ENCODE measurements at places on chromosomes 6 and 20.

- no peak for DNase-seq
Measured at GRCh38 chr20:50188879-50189680, 1.6 kb upstream of the CEBPB start.

DNA sequence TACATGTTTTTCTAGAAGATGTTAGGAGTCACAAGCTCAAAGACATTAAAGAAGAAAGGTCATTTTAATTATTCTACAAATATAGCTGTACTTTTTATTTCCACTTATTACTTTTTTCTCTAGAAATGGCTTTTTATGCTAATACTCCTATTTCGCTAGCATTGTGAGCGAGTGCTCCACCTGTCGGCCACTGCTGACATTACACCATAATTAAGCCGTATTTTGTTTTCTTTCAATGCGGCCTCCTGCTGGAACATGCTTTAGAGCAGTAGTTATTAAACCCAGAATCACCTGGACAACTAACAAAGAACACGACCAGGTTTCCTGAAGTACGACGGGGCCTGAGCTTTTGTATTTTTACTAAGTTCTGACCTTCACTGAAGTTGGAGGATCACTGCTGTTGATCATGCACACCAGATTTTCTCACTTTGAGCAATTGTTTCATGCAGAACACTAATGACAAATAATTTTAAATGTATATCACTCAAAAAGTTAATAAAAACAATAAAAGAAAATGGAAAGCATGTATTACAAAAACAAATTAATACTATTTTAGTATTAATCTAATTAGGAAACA lies 74.1 kb upstream of the PAK5 start:
- no peak for DNase-seq

GRCh38 chr6:13648850-13649249 lies 33.7 kb downstream of the NOL7 start:
- no peak for DNase-seq

DNA sequence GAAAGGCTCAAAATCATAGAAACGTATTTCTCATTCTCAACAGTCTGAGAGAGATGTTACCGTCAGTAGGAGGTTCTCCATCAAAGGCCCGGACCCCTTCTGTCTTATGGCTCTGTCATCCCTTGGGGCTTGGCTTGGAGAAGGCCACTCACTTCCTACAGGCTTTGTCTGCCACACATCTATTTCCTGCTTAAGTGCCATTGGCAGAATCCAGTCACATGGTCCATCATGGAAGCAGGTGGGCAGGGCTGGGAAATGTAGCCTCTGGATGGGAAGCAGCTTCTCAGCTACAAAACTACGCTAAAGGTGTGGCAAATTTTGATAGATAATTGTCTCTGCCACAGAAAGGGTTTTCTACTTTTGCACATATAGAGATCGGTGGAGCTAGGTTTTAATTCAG lies 12.6 kb upstream of the ZFP64 start:
- DNase-seq: no peak

- DNase-seq: no peak
Measured at GRCh38 chr20:54668271-54669039, 193.1 kb downstream of the DOK5 start.

DNA sequence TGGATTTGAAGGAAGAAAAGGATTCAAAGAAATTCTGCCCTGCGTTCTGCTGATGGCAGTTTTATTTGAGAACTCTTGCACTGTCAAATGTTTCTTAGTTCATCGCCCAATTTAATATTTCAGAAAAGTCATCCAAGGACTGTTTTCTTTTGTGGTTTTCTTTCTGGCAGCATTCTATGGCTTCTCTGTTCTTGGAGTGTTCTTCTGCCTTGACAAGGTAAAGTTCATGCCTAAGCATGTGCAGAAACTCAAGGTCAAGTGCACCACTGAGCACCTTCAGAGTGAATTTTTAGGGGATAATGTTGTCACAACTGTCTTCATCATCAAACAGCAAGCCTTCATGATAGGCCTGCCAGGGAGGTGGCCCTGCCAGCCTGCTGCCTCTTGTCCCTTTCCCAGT lies 225.6 kb downstream of the PLCB1 start:
- DNase-seq: no peak

DNA sequence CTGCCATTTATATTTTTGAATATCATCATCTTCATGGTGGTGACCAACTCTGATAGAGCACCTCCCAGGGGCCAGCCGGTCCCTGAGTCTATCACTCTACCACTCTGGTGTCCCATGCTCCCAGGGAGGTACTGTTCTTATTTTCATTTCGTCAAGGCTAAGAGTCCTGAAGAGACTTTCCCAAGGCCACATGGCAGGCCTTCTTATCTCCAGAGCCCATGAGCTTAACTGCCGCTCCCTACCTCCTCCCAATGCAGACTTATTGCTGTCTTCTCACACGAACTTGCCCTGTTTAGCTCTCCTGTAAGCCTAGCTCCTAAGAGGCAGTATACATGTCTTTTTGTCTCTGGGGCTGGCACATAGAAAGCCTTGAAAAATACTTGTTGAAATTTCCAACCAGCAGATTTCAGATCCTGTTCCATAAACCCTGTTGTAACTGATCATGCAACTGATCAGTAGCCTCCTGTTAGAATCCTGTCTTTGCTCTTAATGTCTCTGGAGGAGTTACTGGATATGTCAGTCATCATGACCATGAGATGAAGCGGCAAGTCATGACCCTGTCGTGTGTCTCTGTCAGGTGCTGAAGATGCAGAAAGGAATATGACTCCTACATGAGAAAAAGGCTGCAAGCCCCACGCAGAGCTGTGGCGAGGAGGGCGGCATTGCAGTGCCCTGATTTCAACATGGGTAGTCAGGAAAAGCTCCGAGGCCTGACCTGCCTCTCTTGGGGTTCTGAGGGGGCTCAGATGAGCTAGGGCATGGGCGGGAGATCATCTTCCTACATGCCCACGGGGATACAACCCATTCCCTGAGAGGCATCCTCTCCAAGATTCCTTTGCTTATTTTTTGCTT lies 60.0 kb downstream of the TTI1 start:
- no peak for DNase-seq

DNA sequence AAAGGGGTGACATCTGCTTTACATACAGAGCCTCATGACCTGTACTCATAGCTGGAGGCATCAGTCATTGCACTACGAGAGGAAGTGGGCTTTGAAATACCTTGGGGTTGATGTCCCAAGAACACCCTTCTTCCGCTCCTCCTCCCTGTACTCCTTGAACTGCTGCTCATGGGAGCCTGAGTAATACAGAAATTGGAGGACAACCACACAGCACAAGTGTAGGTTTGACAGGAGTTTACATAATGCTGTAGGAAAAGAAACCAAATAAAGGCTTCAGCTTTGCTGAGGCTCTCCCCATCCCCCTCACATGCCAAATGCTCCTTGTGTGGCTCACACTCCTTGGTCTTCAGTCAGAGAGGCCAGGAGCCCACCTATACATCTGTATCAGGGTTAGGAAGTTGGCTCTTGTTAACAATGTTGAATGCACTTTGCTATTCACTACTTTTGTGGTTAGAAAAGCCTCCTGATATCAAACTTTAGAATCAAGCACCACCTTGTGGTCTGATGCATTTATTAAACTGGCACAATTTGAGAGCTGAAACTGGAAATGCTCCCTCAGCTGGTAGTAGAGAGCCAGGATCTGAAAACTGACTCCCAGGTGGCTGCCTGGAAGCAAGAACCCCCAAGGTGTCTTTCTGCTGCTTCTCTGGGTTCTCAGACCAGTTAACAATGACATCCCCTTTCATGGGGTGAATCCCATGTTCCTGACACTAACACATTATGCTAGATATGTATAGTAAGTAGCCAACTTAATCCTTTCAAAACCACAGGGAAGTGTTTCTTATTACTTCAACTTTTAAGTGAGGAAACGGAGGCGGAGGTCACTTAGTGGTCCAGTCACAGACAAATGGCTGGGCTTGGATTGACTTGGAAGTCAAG lies 56.2 kb upstream of the EDN1 start:
- no peak for DNase-seq

DNA sequence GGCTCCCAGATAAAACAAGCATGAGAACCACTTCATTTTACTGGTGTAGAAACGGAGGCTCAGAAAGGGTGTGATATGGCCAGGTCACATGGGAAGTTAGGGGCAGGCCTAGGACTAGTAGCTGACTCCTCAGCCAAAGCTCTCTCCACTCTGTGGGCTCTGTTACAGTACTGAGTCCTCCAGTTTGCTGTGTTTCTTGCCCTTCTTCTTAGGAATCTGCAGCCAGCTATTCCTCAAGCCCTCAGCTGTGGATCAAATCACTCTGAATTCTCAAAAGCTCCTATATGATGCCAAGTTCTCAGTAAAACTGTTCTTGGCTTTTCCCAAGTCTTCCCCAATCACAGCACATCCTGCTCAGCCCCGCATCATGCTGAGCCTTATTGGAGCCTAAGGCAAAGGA lies 42.5 kb upstream of the ADGRF1 start:
- no peak for DNase-seq

DNA sequence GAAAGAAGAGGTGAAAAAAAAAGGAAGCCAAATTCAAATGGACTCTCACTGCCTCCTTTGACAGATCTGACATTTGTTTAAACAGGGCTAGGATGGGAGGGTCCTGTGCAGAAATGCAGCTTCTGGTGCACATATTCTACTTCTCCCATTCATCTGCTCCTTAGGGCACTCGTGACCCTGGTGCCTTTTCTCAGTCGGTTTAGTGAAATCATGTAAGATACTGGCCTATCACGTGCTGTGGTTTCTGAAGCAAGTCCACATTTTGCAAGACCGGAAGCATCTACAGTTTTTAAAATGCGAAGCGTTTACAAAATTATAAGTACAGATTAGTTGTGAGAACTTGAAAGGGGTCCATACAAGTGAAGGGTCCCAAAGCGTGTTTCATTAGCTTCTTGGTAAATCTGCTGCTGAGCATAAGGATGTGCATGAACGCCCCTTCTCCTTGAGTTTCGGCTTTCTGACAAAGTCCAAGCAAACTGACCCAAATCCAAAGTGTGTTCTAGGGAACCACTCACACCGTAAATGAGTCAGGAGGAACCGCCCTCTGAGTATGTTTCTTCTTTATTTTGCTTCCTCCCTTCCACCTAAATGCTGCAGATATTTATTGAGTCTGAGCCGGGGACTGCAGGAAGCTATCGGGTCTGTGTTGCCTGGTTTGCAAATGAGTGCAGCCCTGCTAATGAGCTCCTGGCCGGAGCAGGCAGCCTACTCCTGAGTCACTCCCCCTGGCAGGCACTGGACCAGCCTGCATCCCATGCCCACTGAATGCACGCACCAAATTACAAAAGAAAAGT lies 323.8 kb upstream of the JARID2 start:
- DNase-seq: no peak

- no peak for DNase-seq
Measured at GRCh38 chr6:116888732-116889360, 11.8 kb downstream of the RFX6 start.

GRCh38 chr6:19312241-19312978 lies 524.8 kb upstream of the ID4 start:
- DNase-seq: no peak

- no peak for DNase-seq
Measured at GRCh38 chr6:17853533-17853932, 133.9 kb downstream of the KIF13A start.

DNA sequence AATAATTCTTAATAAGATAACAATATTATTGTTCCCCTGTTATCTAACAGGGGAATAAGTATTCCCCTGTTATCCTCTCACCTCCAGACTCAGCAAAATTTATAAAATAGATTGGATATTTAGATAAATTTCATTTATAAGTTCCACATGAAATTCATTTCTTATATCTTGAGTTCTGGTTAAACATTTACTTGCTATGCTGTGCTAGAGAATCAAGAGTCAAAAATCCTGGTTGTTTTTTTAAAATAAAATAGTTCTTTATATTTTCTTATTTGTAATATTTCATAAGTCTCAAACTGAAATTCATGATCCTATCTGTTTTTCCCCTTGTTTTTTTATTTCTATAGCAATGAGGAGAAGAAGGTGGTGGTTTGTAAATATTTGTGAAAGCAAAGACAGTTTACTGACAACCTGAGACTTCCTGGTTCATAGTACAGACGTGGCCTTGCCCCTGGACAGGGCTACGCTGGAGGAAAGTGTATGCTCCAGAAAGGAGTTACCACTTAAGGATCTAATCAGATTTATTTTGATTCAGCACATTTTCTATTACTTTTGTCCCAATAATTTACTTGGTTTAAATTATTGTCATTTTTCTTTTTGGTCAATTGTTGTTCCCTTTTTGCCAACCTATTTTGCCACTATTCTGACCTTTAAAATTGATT lies 37.8 kb upstream of the MARCKS start:
- no peak for DNase-seq

GRCh38 chr6:170279426-170279825 lies 11.5 kb downstream of the DLL1 start:
- DNase-seq: no peak

- DNase-seq: no peak
Measured at GRCh38 chr20:56442389-56443365, 25.8 kb upstream of the RTF2 start.

GRCh38 chr6:122609881-122610689 lies at the start of gene PKIB:
Gene PKIB (plus strand): TSS chr6:122610405. CDS start chr6:122717795, 107,390 bp downstream.
- DNase-seq: no peak

- no peak for DNase-seq
Measured at GRCh38 chr6:8905757-8906156, 470.4 kb upstream of the SLC35B3 start.

- DNase-seq: no peak
Measured at GRCh38 chr20:56897958-56898349, 268.8 kb downstream of the TFAP2C start.

DNA sequence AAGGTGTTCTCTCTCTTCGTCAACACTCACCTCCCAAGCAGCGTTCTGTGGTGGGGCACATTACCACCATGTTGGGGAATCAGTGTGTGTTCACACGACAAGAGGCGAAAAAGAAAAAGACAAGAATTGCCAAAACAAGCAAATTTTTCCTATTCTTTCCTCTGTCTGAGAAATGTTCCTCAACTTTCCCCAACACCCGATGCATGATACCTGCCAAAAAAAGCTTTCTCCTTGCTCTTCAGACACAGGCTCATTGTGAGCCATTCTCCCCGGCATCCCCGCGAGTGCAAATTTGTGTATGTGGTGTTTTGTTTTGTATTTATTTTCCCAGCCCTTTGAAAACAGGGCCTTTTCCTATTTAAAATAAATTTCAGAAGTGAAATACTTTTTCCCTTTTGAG lies 100.9 kb downstream of the JAG1 start:
- DNase-seq: no peak

DNA sequence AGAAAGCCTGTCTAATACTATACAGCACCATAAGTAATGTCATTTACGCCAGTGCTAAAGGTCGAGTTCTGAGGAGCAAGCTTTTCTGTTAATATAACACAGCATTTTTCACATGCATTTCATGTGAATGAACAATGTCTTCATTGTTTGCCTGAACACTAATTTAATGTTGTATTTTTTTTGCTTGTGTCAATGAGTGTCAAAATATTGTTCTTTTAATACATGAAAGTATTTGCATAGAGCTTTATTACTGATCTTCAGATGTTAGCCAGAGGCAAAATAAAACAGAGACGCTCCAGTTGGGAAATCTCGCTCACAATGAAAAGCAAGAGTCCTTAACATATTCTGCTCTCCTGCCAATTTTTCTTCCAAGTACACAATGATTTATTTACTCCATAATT lies 151.8 kb downstream of the FOXC1 start:
- no peak for DNase-seq

- DNase-seq: no peak
Measured at GRCh38 chr6:159017757-159018559, 18.0 kb upstream of the RSPH3 start.

Data from NK-92 treated with Interleukin-12 subunit alpha and Interleukin-12 subunit beta, amount 100 ng/mL, for 24 hours (cell line).